ENCODE measurements at places on chromosomes 3 and 15.

- DNase-seq = no peak
Measured at GRCh38 chr15:75037685-75038084, 14.3 kb downstream of the PPCDC start.

DNA sequence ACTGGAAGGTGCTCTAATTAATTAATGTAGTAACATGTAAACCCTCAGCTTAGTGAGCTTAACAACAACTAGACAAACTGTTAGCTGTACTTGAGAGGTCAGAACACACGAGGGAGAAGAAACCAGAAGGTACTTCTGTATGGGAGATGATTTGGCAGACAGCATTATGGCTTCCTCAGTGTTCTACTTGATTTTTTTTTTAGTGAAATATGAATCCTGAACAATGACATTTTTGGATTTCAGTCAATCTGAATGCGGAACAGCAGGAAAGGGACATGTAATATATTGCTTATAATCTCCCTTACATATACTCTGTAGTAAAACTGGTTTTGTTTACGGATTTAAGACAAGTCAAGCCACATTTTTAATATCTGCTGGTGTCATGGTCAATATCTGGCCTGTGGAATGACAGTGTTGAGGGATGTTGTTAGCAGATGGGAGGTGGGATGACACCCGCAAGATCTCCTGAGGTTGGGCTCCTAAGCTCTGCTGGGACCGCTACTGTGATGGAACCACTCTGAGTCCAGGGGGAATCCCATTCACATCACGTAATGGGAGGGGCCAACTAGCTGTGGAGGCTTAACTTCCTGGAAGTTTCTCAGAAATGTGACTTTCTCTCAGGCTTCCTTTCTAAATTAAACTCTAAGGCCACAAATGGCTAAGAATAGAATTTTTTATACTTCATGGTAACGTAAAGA lies 18.7 kb downstream of the TNFAIP8L3 start:
- DNase-seq = no peak

- peak; percentile 96 for DNase-seq
Measured at GRCh38 chr3:117706037-117706436, 996.5 kb downstream of the TUSC7 start.

GRCh38 chr3:127532561-127533203 lies 57.9 kb downstream of the TPRA1 start:
- DNase-seq = no peak

GRCh38 chr3:60017631-60018030 lies 967.8 kb upstream of the CFAP20DC start:
- no peak for DNase-seq

- DNase-seq = peak; percentile 27
Measured at GRCh38 chr3:30098243-30098642, 508.2 kb upstream of the TGFBR2 start.

DNA sequence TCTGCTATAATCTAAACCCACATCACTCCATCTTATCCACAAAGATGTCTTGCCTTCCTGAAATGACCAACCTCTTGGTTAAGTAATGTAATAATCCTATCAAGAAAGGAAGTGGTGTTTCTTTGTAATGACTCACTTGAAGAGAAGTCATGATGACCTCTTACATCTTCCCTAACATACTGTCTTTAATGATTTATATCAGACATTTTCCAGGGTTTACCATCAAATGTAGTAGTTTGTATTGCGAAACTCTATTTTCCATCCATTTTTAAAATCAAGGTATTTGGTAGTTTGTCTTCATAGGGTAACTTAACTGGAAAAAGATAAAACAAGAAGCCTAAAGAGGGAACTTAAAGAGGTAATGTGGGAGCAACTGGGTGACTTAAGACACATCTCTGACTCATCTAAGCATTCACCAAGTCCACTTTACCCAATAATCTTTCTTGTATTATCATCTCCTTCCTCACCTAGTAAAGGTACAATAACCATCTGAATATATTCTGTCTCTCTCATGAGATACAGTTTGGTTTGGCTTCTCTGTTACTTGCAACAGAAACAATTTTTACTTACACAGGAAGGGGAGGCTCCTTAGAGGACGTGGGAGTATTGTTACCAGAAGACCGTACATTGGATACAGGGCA lies 5.7 kb upstream of the MAPK6 start:
- peak; percentile 32 for DNase-seq

DNA sequence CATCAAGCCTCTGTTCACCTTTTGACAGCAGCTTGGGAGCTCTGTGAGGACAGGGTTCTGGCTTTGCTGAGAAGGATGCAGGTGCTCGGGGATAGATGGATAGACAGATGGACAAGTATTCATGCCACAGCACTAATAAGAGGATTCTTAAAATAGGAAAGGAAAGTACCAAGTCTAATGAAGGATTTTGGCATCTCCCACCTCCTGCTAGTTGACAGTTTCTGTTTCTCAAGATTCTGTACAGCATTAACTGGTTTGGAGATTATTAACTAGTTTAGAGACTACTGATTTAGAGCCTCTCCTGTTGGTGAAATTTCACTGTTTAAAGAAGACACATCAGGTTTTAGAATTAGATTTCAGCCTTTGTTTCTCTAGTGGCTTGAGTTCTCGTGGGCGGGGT lies 152.3 kb downstream of the CACNA1D start:
- DNase-seq = no peak

GRCh38 chr15:27490867-27491595 lies 520.0 kb downstream of the GABRG3 start:
- DNase-seq = no peak

DNA sequence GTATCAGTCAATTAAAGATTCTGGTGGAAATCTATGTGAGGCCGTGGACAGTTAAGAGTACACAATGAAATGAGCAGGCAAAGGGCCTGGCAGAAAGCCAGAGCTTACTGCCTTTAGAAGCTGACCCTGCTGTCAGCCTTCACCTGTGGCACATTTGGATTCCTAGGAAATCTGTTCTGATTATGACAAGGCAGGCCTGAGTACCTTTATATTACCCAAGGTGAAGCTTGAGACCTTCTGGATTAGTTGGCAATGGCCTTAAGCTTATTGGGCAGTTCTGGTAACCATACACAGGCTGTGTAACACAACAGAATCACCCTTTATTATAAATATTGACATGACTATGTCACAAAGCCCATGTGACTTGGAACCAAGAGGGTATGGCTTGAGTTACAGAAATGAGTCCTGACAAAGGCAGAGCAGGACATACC lies 43.2 kb downstream of the NBEAL2 start:
- peak; percentile 27 for DNase-seq

- DNase-seq = no peak
Measured at GRCh38 chr3:56688191-56688590, 5.1 kb upstream of the TASOR start.

GRCh38 chr15:80317389-80318182 lies 65.6 kb upstream of the CTXND1 start:
- peak; percentile 83 for DNase-seq

- DNase-seq = peak; percentile 96
Measured at GRCh38 chr15:80567721-80568157, 127.4 kb upstream of the ABHD17C start.

DNA sequence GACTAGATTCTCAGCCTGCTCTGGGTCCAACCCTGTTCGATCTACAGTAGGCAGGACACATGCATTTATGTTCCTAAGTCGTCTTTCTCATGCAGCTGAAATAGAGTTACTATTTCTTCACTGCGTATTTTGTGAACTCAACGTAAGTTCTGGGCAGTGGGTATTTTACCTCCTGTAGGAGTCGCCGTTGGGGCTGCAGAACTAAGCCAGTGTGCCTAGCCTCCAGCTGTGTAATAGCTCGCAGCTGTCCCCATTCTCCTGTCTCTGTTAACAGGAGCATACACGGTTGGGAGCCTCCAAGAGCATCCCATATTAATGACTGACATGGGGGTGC lies 58.4 kb upstream of the HRH1 start:
- no peak for DNase-seq

GRCh38 chr15:35561308-35561707 lies 15.3 kb upstream of the DPH6 start:
- no peak for DNase-seq

DNA sequence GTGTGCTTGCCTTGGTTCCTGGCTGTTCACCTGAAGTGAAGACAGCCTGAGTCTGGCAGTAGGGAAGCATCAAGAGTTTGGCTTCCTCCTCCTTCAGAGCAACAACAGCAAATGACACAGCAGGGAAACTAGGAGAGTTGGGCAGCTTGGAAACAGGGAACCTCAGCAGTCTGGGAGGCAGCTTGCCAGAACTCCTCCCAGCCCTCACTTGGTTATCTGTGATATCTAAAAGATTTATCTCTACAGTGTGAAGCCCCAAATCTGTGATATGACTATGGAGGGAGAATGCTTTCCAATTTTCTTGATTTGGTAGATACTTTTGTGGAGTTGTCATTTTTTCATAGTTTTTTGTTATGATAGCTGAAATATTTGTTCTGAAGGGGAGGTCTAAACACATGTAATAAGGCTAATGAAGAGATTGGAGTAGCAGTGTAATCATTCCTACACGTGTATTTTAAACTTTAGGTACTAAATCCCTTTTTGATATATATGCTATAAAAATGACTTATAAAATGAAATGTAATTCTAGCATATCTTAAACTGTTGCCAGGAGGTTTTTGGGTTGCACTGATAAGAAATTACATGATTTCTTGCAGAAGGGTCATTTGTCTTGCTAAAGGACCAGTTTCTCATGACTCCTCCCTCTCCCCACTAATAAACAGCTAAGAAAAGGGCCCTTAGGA lies 20.8 kb downstream of the UBE2E1 start:
- DNase-seq = peak; percentile 51

GRCh38 chr3:124850633-124851032 lies 36.5 kb downstream of the ITGB5 start:
- DNase-seq = peak; percentile 68

GRCh38 chr3:149277331-149277813 lies 55.7 kb upstream of the CP start:
- DNase-seq = peak; percentile 70

- DNase-seq = no peak
Measured at GRCh38 chr15:92807971-92808571, 92.1 kb upstream of the CHD2 start.

- no peak for DNase-seq
Measured at GRCh38 chr15:46343196-46343935, 708.5 kb downstream of the SQOR start.

DNA sequence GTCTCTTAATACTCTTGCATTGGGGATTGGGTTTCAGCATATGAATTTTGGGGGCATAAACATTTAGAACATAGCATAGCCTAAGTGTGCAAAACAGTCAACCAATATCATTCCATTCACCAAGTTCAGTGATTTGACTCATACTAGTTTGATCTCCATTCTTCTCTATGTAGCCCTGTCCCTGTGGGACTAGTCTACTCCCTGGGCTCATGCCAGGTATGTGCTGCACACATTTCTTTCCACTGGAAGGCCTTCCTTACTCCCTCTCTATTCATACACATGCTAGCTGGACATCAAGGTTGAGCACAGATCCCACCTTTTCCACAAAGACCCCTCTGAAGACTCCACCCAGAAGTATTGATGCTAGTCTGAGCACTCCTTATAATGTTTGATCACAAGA lies 5.1 kb downstream of the ZDHHC23 start:
- peak; percentile 40 for DNase-seq

- DNase-seq = no peak
Measured at GRCh38 chr3:73391984-73392383, 232.8 kb downstream of the PDZRN3 start.

- no peak for DNase-seq
Measured at GRCh38 chr3:195254454-195255175, 16.3 kb downstream of the XXYLT1 start.

DNA sequence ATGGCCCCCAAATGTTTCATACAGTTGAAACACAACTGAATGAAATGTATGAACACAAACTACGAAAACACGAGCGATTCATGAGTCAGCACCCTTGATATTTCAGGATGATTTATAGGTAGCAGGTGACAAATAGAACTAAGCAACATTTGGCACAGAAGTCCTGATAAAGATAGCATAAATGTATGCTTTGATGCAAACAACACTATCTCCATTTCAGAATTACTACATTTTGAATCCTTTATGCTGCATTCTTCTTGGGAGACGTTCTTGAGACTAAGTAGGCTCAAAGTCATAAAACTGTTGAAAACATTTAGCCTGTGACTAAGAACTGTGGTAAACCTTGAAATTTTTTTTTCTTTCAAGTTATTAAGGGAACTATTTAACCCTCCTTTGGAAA lies 200.3 kb upstream of the ICE2 start:
- DNase-seq = no peak

DNA sequence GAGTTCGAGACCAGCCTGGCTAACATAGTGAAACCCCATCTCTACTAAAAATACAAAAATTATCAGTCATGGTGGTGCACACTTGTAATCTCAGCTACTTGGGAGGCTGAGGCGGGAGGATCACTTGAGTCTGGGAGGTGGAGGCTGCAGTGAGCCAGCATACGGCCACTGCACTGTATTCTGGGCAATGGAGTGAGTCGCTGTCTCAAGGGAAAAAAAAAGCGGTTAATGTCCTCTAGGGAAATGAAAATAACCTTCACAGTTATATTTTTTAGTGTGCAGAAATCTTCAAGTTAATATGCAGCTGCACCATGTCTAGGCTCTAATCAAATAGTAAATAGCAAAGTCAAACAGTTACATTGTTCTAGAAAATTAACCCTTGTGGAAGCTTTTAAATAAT lies 14.8 kb downstream of the CEP19 start:
- no peak for DNase-seq

GRCh38 chr3:94453864-94454263 lies 391.0 kb downstream of the NSUN3 start:
- DNase-seq = no peak

Data from fibroblast of the aortic adventitia (primary cell).